ENCODE measurements at places on chromosomes 12 and 14.

- no peak for DNase-seq
These were observed 400.7 kb downstream of the DAD1 start for GRCh38 chr14:22188318-22188717.

DNA sequence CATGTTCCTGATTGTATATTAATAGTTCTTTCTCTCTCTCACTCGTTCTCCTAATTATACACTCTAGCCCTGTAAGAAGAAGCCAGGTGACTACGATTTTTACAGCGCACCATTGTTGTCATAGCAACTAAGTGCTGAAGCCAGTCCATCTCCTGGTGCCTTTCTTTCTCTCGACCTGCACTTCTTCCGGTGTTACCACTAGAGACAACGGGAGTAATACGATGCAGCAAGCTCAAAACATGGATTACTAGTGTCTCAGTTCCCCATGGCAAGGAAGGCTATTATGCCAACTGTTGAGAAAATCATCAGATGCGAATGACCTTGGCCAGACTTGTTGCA, 40.8 kb upstream of the DCD start:
- DNase-seq, result no peak

GRCh38 chr12:13316587-13317246, 120.2 kb downstream of the EMP1 start:
- DNase-seq, result no peak

GRCh38 chr12:532908-533565, 73.3 kb downstream of the B4GALNT3 start:
- DNase-seq, result no peak

DNA sequence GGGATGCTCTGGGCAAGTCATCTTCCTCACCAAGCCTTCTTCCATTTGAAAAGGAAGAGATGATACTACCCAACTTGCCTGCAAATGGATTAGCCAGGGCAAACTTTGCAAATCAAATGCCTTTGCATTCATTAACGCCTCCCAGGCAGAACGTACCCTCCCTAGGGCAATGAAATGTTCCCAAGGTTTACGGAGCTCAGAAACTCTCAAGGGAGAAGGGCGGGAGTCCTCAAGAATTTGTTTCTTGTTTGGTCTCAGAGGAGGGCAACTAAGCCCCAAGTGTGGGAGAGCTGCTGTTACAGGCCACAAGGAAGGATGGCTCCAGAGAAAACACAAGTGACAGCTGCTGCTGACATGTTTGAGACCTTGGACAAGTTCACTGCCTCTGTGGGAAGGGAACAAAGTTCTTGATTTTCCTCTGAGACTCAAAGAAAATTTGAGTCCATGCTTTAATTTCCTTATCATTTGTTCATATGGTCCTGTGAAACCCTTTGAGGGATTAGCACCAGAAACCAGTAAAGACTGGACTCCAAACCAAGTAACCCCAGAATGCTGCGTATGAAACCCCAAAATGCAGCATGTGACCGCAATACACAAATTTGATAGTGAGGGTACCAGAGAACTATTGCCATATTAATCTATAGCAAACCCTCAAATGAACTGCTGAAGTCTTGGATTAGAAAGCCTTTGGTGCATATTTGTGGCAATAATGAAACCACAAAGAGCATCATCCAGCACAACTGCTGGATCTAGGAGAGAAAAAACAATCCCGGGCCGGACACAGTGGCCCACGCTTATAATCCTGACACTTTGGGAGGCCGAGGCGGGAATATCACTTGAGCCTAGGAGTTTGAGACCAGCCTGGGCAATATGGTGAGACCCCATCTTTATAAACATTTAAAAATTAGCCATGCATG, 22.9 kb downstream of the SPTB start:
- no peak for DNase-seq
